ENCODE measurements at places on chromosomes 4 and X.

DNA sequence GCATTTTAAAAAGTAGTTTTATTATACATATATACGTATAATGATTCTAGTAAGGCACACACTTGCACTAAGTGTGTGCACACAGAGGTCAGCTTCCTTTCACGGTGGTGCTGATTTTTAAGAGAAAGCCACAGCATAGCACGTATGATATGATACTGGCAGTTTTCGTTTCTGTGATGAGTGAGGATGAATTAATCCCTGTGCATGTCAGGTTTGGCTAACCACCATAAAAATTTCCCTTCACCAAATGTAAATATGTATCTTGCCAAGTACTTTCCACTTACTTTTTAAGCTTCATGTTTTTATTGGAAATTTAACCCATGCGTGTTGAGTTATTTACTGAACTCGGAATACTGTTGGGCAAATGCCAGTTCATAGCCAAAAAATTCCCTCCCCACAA lies 84.6 kb downstream of the SYNPO2 start:
- DNase-seq = no peak

DNA sequence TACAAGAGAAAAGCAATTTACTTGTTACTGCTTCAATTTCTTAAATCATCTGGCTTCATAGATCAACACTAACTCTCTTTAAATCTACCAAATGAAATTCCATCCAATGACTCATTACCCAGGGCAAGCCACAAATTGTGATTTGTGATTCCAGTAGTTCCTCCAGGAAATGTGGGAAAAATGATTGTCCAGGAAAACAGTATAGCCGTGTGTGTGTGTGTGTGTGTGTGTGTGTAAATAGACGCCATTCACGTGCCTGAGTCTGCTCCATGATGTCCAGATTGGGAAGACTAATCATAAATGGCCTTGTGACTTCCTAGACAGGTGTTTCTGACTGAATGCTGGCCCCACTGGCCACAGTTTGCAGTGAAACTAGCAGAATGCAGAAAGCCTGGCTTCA lies 121.3 kb downstream of the HS6ST2 start:
- DNase-seq = peak; percentile 43

- no peak for DNase-seq
Measured at GRCh38 chr4:94920369-94920768, 162.6 kb downstream of the BMPR1B start.

- no peak for DNase-seq
Measured at GRCh38 chr4:182862141-182862875, 54.9 kb downstream of the DCTD start.

- DNase-seq = no peak
Measured at GRCh38 chr4:30801876-30802275, 81.7 kb downstream of the PCDH7 start.

- no peak for DNase-seq
Measured at GRCh38 chr4:106717091-106717490, 319.0 kb downstream of the DKK2 start.

DNA sequence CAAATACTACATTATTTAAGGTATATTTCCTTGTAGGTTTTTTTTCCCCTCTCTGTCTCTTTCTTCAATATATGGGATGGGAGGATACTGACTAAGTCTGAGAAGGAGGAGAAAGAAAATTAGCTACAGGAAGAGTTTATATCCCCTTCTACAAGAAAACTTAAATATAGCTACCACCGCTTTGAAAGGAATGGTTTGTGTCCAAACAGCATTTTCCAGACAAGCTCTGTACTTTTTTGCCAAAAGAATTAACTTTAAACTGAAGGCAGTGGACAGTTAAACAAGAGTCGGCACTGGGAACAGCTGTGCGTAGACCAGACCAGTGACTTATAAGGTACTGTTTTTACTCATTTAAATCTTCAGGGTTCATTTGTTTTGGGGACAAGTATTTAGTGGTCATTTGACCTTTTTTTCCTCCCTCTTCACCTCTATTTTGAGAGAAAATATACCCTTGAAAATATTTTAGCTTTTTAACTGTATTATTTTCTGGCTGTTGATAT lies 303.7 kb downstream of the ARHGAP24 start:
- no peak for DNase-seq

GRCh38 chr4:152536545-152537182 lies 772 bp upstream of the FBXW7 start:
- DNase-seq = no peak

DNA sequence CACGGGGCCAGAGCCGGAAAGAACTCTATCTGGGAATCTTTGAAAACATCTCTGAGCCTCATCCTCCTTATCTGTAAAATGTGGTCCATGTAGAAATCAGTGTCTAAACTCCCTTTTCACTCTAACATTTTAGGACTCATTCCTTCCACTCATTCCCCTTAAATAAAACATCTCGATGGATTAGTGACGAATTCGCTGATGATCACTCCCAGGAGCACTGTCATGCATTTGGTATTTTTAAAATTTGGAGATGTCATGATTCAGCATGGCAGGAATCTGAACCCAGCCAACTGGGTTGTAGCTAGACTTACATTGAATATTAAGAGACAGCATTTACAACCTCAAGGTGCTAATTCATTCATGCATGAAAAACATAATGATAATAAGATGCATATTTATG lies 88.1 kb downstream of the SPANXN3 start:
- peak; percentile 15 for DNase-seq

- DNase-seq = no peak
Measured at GRCh38 chrX:131763674-131764073, 219.8 kb downstream of the OR13H1 start.

DNA sequence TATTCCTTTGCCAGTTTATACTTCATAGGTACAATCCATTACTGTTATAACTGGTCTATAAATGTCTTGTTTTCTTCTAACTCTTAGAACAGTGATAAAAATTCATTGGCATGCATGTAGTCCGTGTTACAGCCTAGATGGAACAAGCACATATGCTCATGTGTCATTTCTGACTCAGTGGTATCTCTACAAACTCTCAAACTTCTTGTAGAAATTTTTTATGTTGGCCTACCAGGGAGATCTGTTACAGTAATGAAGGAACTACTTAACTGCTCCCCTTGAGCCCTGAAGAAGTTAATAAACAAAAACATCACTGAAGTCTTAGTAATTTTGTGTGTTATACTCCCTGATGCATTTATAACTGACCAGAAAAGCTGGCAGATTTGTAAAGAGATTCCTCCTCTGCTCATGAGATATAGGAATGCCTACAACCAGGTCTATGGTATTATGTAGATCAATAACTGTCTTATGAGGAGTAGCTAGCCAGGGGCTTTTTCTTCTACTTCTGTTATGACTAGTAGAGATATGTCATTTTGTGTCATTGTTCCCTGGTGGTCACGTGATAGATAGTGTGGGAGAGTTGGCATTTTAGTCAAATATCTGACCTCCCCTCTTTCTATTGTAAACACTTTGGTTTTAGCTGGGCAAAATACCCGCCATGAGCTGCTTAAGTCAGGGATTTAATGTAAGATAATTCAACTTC lies 53.7 kb upstream of the FAAH2 start:
- DNase-seq = no peak

DNA sequence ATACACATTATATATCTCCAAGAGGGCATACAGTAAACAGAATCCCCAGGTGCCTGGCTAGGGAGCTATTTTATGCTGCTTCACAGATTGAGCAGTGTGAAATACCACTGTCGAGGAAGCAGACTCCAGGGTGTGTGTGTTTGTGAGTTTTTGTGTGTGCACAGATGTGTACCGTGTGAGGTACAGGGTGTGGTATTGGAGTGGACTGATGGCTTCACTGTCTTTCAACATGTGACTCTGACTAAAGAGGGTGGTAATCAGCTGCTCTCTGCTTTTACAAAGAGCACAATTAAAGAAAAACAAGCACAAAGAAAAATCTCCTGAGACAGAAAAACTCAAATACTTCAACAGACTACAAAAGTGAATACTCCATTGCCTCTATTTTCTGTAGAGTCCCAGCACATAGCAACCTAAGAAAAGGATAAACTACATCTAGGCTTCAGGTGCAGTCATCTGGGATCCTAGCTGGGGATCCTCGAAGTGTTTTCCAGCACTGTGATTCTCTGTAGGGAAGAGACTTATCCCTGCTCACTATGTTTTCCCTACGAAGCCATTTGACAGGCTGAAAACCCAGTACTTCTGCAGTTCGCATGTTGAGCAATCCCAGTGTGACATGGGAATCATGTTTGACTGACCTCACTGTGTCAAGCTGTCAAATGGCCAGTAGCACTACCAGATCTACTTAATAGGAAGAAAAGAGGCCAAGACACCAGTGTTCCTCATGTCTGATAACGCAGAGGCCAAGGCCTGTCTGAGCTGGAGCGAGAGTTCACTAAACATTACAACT lies 100.3 kb downstream of the CDS1 start:
- no peak for DNase-seq

GRCh38 chr4:53273726-53274125 lies 92.1 kb downstream of the SCFD2 start:
- DNase-seq = no peak

DNA sequence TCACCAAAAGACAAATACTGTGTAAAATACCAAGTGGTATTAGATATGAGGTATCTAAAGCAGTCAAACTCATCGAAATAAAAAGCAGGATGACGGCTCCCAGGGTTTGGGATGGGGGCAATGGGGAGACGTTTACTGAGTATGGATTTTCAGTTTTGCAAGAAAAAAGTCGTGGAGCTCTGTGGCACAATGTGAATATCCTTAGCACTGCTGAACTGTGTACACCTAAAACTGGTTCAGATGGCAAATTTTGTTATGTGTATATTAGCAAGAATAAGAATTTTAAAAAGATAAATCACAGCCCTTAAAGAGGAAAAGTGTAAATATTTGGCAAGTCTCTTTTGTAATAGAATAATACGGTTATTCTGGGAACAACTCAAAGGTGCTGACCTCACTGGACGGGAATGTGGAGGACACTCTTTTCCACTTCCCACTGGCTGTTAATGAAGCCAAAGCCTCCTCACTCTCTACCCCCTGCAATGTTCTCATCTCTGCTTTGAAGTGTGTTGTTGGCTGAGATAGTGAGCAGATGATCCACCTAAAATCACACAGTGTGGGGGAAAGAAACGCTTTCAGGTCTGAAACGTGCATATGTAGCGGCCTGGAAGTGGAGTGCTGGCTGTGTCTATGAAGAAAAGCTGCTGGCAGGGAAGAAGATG lies 49.2 kb downstream of the SEL1L3 start:
- no peak for DNase-seq

GRCh38 chr4:106502106-106502699 lies 133.6 kb upstream of the GIMD1 start:
- peak; percentile 35 for DNase-seq

DNA sequence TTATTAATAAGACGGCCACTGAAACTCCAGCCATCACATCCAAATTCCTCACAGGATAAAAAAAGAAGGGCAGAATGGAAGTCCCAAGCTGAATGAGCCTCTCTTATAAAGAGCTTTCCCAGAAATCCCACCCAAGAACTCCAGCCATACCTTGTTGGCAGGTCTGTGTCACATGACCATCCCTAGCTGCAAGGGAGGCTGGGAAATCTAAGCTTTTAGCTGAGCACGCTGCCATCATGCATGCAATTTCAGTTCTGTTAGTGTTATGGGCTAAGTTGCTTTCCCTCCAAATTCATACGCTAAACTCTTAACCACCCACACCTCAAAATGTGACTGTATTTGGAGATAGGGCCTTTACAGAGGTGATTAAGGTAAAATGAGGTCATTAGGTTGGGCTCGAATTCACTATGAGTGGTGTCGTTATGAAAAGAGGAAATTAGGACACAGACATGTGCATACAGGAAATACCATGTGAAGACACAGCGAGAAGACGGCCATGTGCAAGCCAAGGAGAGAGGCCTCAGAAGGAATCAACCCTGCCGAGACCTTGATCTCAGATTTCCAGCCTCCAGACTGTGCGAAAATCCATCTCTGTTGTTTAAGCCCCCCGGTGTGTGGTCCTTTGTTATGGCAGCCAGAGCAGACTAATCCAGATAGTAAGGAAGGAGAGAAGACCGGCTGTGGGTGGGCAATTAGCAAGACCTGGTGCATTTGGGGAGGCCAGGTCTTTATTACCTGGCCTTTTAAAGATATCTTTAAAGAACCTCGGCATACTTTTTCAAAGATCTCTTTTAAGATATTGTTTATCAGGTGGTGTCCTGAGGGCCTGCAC lies 317.6 kb downstream of the BCOR start:
- DNase-seq = no peak

DNA sequence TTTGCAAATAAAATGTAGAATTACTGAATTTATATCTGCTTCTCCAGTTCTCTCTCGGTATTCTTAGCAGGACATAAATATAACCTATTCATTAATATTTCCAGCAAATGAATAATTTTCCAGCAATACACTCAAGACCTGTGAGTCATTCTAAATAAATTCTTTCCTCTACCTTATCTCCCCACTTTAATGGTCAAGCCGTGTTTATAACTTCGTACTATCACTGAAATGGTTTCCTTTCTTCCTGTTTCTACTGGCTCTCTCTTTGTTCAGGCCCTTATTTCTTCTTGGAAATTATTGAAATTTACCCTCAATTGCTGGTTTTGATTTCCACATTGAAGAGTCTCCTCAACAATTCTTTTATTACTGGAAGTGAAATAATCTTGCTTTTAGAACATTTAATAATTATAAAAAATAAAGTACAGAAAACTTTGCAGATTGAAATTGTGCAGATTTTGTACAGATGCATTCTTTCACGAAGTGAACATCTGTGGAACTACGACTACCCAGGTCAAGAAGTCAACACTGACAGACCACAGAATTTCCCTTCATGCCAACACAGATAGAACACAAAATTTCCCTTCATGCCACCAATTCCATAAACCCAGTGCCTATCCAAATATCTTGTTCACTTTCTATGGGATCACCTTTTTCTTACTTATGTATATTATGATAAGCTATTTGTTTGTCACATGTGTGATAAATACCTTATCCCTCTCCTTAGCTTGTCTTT lies 205.7 kb downstream of the FAT4 start:
- DNase-seq = no peak

DNA sequence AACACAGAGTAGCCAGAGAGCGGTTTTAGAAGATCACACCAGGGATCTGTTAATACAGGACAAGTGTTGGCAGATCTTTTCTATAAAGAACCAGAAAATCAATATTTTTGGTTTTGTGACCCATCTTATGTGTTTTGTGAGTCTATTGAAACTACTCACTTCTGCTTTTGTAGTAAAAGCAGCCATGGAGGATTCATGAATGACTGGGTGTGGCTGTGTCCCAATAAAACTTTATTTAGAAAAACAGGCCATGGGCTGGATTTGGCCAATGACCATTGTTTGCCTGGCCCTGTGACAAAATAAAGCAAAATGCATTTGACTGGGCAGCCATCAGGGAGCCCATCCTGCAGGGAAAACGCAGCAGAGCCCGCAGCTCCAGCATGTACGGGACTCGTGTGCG lies 99.9 kb upstream of the ADRA2C start:
- no peak for DNase-seq

- DNase-seq = peak; percentile 41
Measured at GRCh38 chr4:186953599-186954260, 230.1 kb upstream of the FAT1 start.

- no peak for DNase-seq
Measured at GRCh38 chr4:68447201-68447600, at the start of gene TMPRSS11E. TSS of gene TMPRSS11E (plus strand) at chr4:68447463. CDS start at chr4:68447513, 50 bp downstream.

DNA sequence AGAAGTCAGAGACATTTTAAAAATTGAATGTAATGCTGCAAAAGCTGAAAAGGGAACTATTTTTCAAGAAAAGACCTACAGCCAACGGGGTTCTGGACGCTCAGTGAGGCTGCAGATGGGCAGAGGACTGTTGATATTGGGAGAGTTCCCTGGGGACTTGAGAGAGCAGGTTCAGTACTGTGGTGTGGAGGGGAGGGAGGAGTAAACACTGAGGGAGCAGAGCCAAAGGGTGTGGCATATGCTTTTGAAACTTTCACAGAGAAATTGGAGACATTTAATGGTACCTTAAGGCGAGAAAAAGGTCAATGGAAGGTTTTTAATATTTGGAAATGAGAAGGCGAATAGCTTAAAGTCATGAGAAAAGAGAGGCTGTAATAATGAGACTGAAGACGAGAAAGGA lies 62.2 kb upstream of the GPM6A start:
- DNase-seq = no peak
